ENCODE measurements at places on chromosomes 2 and 18.

GRCh38 chr2:47508641-47509040, 105.7 kb downstream of the MSH2 start:
- no peak for DNase-seq

- no peak for DNase-seq
Observed at GRCh38 chr2:23617167-23617810, 232.3 kb downstream of the KLHL29 start.

DNA sequence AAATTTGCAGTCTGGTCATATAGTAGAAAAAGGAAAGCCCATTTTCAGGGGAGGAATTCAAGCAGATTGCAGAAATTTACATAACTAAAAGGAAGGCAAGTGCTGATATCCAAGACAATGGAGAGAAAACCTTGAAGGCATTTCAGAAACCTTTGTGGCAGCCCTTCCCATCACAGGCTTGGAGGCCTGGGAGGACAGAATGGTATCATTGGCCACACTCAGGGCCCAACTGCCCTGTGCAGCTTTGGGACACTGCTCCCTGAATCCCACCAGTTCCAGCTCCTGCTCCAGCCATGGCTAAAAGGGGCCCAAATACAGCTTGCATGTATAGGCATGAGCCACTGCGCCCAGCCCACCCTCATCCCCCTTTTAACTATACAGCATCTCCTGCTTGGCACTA, 81.1 kb upstream of the NYAP2 start:
- no peak for DNase-seq

GRCh38 chr2:67516899-67517530, 119.9 kb downstream of the ETAA1 start:
- no peak for DNase-seq

DNA sequence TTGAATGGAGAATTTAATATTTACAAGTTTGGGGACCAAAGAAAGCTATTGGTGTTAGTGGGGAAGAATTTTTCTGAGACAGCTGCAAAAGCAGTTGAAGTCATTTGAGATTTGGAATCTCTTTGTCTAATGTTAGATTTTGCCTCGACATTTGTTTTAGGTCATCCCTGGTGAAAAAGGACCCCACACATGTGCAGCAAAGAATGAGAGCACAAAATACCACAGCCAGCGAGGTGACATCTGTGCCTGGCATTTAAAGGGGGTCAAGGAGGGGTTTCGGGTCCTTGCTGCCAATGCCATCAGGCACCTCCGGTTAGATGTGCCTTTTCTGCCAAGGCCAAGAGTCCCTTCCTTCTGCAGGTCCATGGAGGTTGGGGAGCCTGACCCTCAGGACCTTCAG, 173.3 kb downstream of the TRIB2 start:
- DNase-seq = no peak

DNA sequence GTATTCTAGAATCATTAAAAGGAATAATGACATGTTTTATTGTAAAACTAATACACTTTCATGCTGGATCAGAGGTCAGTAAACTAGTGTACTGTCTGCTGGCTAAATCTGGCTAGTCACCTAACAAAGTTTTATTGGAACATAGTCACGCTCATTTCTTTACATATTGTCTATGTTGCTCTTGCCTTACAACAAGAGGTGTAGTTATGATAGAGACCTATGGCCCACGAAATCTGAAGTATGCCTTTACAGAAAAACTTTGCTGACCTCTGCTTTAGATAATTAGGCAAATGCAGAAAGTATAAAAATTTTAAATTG, 29.9 kb upstream of the SCYGR2 start:
- no peak for DNase-seq

Data from stimulated activated CD4-positive, alpha-beta T cell treated with anti-CD3 and anti-CD28 coated beads, Interleukin-4, amount 100 ng/mL, for 48 hours (primary cell).